GM23248 (cell line): ENCODE measurements at places on chromosomes 12 and 14.

- H3K27ac ChIP-seq, result no peak overlapping the region
- H3K36me3 ChIP-seq, result no peaks in the 10 kb centered on the region
- no peaks in the 10 kb centered on the region for H3K4me1 ChIP-seq
- H3K27me3 ChIP-seq, result no peaks in the 10 kb centered on the region
Measured at GRCh38 chr12:102509123-102509626, 28.8 kb upstream of the IGF1 start.

DNA sequence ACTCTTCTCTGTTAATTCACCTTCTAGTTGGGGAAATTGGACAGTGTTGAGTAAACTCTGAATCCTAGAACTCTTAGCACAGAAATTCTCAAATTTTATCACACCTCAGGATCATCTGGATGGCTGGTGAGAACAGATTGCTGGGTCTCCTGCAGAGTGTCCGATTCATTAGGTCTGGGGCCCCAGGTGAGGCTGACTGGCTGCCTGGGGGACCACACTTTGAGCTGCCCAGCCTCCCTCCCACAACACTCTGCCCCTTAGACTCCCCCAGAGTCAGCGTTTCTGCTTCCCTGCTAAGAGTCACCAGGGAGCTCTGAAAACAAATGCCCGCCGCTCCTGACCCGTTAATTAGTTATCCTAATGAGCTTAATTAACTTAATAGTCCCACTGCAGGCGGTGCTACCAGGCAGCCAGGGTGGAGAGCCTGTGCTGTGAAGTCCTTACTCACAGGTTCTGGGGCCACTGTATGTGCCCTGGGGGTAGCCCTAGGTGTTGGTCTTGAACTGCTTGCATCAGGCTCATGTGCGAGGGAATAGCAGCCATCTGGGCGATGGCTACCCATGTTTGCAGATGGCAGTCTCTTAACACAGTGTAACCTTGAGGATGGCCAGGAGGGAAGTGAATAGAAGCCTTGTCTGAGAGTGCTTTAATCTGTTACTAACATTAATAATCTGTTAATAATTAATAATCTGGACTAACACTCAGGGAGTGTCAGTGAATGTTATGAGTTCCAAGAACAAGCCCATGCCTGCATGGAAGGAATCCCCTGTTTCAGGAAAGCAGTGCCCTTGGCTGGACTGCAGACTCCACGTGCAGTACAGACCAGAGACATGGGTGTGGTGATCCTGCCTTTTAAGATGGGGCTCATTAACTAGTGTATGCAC is 35.6 kb downstream of the AACS start:
- no peaks in the 10 kb centered on the region; the same call in 1 of the 2 replicates for H3K36me3 ChIP-seq
- H3K4me1 ChIP-seq, result no peaks in the 10 kb centered on the region
- no peak overlapping the region for H3K27ac ChIP-seq
- H3K27me3 ChIP-seq, result no peaks in the 10 kb centered on the region
- no peak overlapping the region for H3K4me3 ChIP-seq
- no peak for DNase-seq

DNA sequence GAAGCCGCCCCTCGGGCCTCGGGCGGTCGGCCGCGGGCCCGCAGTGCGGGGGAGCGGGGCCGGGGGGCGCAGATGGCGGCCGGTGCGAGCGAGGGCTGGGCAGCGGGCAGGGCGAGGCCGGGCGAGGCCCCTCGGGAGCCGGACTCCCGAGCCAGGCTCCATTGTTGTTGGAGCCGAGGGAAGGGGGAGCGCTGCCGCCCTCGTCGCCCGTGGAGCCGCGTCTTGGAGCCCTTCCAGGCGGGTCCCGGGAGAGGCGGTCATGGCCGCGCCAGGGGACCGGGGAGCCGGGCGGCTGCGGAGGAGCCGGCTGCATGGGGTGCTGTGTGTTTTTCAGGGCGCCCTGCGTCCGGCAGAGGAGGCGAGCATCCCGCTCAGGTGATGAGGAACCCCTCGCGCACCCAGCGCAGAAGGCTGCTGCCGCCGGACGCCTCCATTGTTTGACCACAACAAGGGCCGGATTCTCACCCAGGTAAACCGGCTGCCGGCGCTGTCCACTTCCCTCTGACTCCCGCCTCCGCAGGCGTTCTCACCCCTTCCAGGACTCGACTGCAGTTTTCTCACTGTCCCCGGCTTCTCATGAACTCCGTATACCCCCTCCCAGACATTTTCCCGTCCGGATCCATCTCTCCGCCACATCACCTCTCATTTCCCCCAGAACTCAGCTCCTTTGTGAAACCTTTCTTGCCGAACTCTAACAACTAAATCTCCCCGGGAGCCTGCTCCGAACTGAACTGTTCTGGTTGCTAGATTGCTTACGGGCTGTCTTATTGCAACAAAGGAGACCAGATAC is 732 bp downstream of the ZNF664 start:
- peak overlapping the region; percentile 76 for H3K4me3 ChIP-seq
- peaks cover 18% of the 10 kb centered on the region for H3K4me1 ChIP-seq
- no peaks in the 10 kb centered on the region for H3K36me3 ChIP-seq
- H3K27me3 ChIP-seq, result no peaks in the 10 kb centered on the region
- DNase-seq, result peak; percentile 56
- peak overlapping the region; percentile 23; the same call in 1 of the 2 replicates for H3K27ac ChIP-seq

- H3K27me3 ChIP-seq, result no peaks in the 10 kb centered on the region
- no peaks in the 10 kb centered on the region for H3K36me3 ChIP-seq
- H3K4me3 ChIP-seq, result no peak overlapping the region
- no peak for DNase-seq
- no peaks in the 10 kb centered on the region for H3K4me1 ChIP-seq
- no peak overlapping the region for H3K27ac ChIP-seq
Measured at GRCh38 chr12:18120899-18121298, 30.9 kb upstream of the RERGL start.

- H3K4me1 ChIP-seq, result no peaks in the 10 kb centered on the region
- no peak overlapping the region for H3K4me3 ChIP-seq
- H3K27ac ChIP-seq, result no peak overlapping the region
- no peak for DNase-seq
- H3K36me3 ChIP-seq, result no peaks in the 10 kb centered on the region; the same call in 1 of the 2 replicates
- H3K27me3 ChIP-seq, result no peaks in the 10 kb centered on the region
Measured at GRCh38 chr12:130813949-130814348, 25.1 kb downstream of the STX2 start.

DNA sequence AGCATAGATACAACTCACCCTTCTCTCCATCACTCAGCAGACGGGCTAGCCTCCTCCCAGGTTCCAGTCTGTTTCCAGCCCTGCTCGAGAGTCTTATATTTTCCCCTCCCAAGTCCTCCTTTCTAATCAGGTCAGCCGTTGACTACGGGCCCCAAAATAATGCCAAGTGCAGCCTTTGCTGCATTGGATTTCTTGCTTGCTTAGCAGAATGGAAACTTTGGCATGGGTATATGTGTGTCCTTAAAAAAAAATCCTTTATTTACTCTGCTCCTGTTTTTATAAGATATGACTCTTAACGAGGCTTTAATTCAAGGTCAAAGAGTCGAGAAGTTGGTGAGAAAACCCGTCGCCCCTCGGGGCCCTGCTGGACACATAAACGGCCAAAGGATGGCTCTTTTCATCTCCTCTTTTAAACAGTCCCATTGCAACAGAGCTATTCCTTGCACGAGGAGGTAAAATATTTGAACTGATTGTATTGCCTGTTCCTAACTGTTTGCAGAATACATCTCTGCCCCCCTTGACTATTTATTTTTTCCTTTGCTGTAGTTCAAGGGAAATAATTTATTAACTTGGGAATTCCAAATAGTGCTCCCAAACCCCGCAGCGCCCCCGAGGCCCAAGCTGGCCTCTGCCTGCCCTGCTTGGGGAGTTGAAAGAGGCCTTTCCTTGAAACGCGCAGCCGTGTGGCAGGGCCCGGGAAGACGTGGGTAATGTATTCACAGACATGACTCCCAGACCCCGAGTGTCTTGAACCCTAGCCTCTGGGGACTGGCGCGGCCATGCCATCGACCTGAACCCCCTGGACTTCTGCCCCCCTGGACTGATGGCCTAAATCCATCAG is 156.5 kb upstream of the MYL2 start:
- H3K4me3 ChIP-seq, result no peak overlapping the region
- no peak for DNase-seq
- H3K36me3 ChIP-seq, result no peaks in the 10 kb centered on the region
- H3K27me3 ChIP-seq, result peaks cover 59% of the 10 kb centered on the region

DNA sequence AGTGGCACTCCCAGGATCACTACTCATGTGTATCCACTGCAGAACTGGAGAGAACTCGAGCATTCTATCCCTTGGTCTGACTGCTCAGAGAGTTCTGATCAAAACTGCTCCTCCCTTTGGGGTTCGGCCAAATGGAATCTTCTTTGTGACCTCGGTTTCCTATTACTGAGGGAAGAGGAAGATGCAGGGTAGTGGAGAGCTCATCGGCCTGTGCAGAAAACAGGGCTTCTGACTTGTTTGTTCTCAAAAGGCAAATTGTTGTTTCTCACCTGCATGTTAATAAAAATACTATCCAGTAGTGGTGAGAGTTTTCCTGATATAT is 17.1 kb upstream of the AKAP6 start:
- no peaks in the 10 kb centered on the region for H3K36me3 ChIP-seq
- no peak for DNase-seq
- H3K4me3 ChIP-seq, result no peak overlapping the region
- H3K27ac ChIP-seq, result no peak overlapping the region
